ENCODE measurements at places on chromosomes 3 and 15.

GRCh38 chr3:11134794-11135193, 19.5 kb upstream of the HRH1 start:
- no peak overlapping the region for H3K4me3 ChIP-seq
- peaks cover 2% of the 10 kb centered on the region for H3K36me3 ChIP-seq
- H3K4me1 ChIP-seq, result peaks cover 5% of the 10 kb centered on the region
- DNase-seq, result no peak
- no peak overlapping the region for H3K27ac ChIP-seq

- H3K27ac ChIP-seq, result no peak overlapping the region
- H3K27me3 ChIP-seq, result peaks cover 47% of the 10 kb centered on the region
- H3K4me3 ChIP-seq, result no peak overlapping the region
- H3K36me3 ChIP-seq, result no peaks in the 10 kb centered on the region
- no peaks in the 10 kb centered on the region for H3K4me1 ChIP-seq
Observed at GRCh38 chr3:43855674-43856299, 165.0 kb downstream of the ABHD5 start.

GRCh38 chr3:5579946-5580345, 392.4 kb downstream of the EDEM1 start:
- DNase-seq, result no peak
- no peaks in the 10 kb centered on the region for H3K36me3 ChIP-seq
- H3K4me1 ChIP-seq, result no peaks in the 10 kb centered on the region
- no peak overlapping the region for H3K4me3 ChIP-seq
- no peak overlapping the region for H3K27ac ChIP-seq

- no peak overlapping the region for H3K4me3 ChIP-seq
- H3K27ac ChIP-seq, result no peak overlapping the region
- no peak for DNase-seq
- H3K36me3 ChIP-seq, result no peaks in the 10 kb centered on the region
Observed at GRCh38 chr3:81723732-81724313, 37.6 kb downstream of the GBE1 start.

DNA sequence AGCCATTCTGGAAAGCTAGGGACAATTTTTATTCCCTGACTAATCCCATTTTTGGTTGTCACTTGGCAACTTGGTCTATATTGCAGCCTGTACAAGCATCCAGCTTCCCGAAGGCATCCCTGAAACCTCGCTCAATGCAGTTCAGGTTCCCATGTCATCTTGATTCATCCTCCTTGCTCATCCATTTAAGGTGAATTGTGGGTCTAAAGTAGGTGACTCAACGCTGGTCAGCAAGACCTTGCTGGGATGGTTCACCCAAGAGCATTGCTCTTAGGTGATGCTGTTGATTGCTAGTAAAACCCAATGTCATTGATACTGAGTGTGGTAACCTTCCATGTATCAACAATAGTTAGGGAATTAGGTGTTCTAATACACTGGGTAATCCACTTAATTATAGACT, 13.1 kb upstream of the RAB8B start:
- H3K4me1 ChIP-seq, result peaks cover 4% of the 10 kb centered on the region
- H3K36me3 ChIP-seq, result no peaks in the 10 kb centered on the region
- H3K27me3 ChIP-seq, result no peaks in the 10 kb centered on the region
- no peak overlapping the region for H3K4me3 ChIP-seq
- H3K27ac ChIP-seq, result no peak overlapping the region
- no peak for DNase-seq

GRCh38 chr15:64455961-64456371, 4.4 kb upstream of the ZNF609 start:
- H3K36me3 ChIP-seq, result peaks cover 18% of the 10 kb centered on the region
- no peaks in the 10 kb centered on the region for H3K27me3 ChIP-seq
- no peak overlapping the region for H3K4me3 ChIP-seq

GRCh38 chr3:123719862-123720453, 135.1 kb upstream of the HACD2 start:
- no peak overlapping the region for H3K4me3 ChIP-seq
- no peak for DNase-seq
- peaks cover 11% of the 10 kb centered on the region for H3K27me3 ChIP-seq
- H3K27ac ChIP-seq, result no peak overlapping the region

- no peak for DNase-seq
- H3K27ac ChIP-seq, result no peak overlapping the region
- H3K27me3 ChIP-seq, result peaks cover 4% of the 10 kb centered on the region
- H3K4me3 ChIP-seq, result no peak overlapping the region
- peaks cover 9% of the 10 kb centered on the region for H3K4me1 ChIP-seq
Observed at GRCh38 chr3:29690686-29691353, 409.9 kb downstream of the RBMS3 start.

GRCh38 chr15:34883042-34883441, 86.5 kb downstream of the AQR start:
- no peak overlapping the region for H3K4me3 ChIP-seq
- no peaks in the 10 kb centered on the region for H3K27me3 ChIP-seq
- no peak for DNase-seq
- H3K36me3 ChIP-seq, result peaks cover 65% of the 10 kb centered on the region

DNA sequence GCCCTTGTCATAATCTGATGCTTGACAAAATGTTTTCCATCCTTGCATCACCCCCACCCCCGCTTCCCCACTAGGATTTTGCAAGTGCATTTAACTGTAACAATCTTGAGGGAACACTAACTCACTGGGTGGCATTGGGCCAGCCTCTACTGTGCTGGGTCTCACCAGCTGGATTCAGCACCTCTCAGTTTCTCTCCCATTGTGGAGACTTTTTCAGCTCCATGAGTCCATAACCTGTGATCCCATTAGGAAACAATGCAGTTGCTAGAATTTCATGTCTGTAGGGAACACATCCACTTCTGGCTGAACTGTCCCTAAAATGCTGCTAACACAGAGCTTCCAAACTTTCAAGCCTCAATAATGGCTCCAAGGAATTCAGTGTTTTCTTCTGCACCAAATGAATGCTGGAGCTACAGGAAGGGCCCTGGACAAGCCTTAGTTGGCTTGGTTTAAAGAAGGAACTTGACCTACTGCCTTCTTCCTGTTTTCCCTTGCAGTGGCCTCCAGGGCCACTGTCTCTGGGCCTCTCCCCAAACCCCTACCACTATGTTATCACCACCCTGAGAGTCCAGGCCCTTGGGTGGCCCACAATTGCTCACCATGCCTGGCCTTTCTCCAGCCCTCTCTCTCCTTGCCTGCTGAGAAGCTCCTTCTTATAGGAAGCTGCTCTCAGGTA, 15.6 kb downstream of the CYP19A1 start:
- no peaks in the 10 kb centered on the region for H3K4me1 ChIP-seq
- H3K27me3 ChIP-seq, result peaks cover 16% of the 10 kb centered on the region
- H3K36me3 ChIP-seq, result no peaks in the 10 kb centered on the region
- no peak overlapping the region for H3K27ac ChIP-seq
- H3K4me3 ChIP-seq, result no peak overlapping the region
- no peak for DNase-seq
